ENCODE measurements at places on chromosomes 6 and 20.

DNA sequence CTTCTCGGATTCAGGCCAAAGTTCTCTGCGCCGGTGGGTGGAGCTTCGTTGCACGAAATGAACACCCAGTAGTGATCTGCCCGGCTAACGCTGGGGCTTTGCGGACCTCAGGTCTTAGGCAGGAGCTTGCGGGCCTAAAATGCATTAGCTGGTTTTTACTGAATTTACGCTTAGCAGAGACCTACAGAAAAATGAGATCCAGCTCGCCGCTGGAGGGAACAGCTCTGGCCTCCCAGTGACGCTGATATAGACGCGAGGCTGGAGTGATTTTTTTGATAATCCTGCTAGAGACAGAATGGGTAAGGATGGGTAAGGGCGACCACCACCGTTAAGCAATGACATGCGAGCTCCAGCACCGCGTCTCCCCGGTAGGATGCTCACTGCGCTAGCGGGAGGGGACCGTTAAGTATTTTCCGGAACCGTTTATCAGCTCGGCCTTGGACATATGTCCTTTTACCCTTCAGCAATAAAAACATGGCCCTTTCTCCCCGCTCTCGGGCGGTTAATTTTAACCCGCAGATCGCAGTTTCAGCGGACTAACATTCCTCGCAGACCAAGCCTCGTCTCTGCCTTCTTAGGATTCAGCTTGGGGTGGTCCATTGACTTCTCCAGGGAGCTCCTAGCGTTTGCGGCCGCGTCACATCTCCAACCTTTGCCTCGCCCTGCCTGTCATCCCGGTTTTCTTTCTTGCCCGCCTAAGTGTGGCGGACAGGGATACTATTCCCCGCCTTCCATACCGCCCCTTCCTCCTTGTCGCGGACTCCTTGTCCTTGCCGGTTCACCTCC lies 109.3 kb downstream of the GPX5 start:
- DNase-seq = no peak

GRCh38 chr6:79719248-79719960 lies 88.3 kb downstream of the SH3BGRL2 start:
- peak; percentile 42 for DNase-seq

DNA sequence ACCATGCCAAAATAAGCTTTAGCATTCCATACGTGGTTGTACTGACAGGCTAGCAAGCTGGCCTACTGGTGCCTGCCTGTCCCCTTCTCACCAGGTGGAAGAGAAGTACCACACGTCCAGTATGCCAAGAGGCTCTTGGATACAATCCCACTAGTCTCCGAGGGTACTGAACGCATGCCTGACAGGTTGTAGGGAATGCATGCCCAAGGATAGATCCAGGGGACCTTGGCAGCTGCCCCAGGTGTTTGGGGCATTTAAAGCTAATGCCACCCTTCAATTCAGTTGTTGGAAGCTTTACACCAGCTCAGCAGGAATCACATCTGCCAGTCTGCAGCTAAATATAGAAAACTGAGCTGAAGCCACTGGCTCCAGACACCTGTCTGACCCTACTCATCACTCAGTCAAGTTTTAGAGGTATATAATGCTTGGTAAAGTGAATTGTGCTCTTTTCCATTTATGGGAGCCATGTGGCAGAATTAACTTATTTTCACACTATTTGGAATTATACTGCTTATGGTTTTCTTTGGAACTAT lies 4.9 kb downstream of the TUBB2B start:
- no peak for DNase-seq

GRCh38 chr20:37686762-37687477 lies 6.9 kb upstream of the CTNNBL1 start:
- DNase-seq = no peak

DNA sequence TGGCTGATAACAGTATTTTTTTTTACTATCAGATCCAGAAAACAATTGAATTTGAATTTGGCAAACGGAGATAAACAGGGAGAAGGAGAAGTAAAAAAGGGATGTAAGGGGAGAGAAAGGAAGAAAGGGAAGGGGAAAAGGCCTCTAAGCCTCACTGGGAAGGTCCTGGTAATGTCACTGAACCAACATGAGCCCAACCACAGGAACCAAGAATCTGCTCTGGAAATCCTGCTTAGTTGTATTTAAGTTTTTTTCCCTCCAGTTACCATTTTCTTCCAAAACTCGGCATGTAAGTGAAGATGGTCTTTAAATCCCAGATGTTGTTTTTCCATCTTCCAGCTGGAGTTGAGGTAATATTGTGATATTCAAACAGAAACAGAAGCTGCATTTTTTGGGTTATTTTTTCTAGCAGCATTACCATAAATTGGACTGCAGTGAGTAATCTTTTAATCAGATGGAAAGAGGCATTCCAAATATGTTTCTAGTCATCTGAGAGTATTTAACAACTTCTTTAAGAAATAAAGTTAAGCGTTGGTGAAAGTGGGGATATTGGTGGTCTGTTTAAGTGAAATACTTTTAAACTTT lies 91.1 kb downstream of the TXNDC5 start:
- DNase-seq = no peak

DNA sequence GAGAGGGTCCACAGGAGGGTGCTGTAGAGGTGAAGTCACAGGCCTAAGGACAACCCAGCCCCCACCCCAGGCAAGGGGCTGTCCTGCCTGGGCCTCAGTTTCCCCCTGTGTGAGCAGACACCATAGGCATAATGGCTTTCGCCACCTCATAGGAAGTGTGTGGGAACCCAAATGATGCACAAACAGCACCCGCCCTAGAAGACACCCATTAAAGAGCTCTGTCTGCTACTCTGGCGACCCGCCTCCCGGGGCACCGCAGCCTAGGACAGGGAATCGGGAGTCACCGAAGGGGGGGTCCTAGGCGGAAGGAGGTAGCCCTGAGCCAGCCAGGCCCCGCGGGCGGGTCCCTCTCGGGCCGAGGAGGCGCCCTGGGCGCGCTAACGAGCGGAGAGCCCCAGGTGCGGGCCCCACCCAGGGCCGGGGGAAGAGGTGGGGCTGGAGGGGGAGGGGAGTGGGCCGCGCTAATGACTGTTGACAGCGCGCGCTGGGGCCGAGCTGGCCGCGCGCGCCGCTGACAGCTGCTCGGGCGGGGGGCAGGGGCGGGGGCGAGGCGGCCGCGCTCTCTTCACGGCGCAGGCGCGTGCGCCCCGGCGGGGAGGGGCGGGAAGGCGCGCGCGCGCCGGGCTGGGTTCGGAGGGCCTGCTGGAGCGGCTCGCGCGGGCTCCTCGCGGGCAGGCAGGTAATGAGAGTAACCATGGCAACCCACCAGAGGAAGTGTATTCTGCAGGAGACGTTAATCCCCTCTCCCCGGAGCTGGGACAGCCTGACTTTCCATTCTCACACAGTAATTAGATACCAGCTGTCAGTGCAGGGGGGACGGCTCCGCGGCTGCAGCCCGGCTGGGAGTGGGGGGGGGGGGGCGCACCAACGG lies 48.9 kb downstream of the NOL4L start:
- no peak for DNase-seq

GRCh38 chr6:126374372-126374771 lies 34.5 kb downstream of the CENPW start:
- DNase-seq = no peak

GRCh38 chr20:9441948-9442347 lies 72.4 kb upstream of the LAMP5 start:
- no peak for DNase-seq

DNA sequence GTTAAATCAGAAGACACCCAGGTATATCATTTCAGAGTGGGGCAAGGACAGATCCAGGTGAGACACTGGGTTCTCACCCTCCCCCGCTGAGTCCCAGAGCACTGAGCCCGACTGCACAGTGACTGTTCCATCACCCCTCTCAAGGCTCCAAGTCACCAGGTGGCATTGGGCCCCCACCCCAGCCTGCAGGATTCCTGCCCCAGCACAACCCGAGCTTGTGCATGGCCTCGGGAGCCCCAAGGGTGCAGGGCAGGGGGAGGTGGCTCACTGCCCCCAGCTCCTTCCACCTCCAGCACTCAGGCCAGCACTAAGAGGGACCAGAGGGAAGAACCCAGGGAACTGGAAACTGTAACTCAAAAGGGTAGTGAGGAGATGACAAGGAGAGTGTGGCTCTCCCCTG lies 39.3 kb upstream of the CST5 start:
- no peak for DNase-seq

DNA sequence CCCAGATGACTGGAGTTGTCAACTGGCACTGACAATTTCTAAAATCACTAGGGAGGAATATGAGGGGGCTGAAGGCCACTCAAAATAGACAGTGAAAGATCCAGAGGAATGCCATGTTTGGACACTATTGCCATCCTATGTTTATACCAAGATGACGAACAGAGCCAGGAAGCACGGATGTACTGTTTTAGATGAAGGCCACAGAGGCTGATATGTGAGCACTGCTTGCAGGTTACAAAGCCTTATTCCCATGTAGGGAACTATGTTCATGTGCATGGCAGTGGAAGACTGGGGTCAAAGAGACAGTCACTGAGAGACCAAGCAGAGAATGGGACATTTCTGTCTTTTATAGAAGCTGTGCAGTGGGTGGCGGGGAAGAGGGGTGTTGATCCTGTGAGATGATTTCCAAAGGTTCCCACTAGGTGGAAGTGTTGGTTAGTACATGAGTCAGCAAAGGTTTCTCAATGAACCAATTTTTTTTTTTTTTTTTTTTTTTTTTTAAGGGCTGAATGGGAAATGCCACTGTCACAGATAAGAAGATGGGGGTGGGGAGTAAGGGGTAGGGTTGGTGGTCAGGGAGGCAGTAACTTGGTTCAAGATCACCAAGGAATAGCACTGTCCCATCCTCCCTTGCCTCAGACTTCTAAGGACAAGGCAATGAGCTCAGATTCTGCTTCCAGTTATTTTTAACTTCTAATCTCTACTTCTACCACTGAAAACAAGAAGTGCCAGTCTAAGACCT lies 46.7 kb upstream of the MOCS1 start:
- DNase-seq = peak; percentile 10

DNA sequence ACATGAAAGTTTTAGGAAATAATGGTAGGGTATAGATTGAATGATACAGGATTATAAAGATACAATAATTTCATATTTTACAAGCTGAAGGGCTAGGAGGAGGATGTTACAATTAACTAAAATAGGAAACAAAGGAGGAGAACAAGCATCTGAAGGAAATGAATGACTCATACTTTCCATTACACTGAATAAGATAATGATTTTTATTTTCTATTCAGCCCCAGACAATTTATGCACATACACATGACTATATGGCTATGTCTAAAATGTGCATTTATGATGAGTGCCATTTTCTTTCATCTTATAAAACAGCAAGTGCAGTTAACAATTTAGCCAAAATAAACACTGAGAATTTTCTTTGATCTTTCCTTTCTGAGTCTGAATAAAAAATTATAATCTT lies 994.6 kb upstream of the ADGRB3 start:
- no peak for DNase-seq

GRCh38 chr6:14365393-14365792 lies 247.8 kb downstream of the CD83 start:
- no peak for DNase-seq
